ENCODE measurements at places on chromosomes 2 and 18.

GRCh38 chr18:13218368-13218991 lies at the start of gene LDLRAD4:
Gene LDLRAD4, plus strand, starts transcription at chr18:13218760.
- DNase-seq = no peak

DNA sequence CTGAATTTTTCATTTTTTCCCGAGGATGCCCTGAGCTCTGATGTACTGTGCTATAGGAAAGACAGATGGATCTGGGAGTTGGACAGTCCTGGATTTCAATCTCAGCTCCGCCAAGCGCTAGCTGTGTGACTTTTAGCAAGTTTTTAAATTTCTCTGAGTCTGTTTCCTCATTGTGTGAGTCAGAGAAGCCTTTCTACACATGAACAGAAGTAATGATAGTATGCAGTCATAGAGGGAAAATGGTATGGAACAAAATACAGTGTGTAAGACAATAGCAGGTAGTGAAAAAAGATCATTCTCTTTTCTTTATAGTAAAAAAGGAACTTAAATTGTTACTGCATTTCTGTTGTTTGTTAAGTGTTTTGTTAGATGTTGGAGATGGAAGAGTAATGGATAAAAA lies 52.4 kb upstream of the PPM1B start:
- no peak for DNase-seq

- DNase-seq = no peak
Observed at GRCh38 chr2:214801768-214802397, 7.6 kb downstream of the BARD1 start.

GRCh38 chr2:120291401-120292311 lies 39.0 kb downstream of the RALB start:
- no peak for DNase-seq

- no peak for DNase-seq
Observed at GRCh38 chr18:46276748-46277147, 172.6 kb downstream of the HAUS1 start.

- no peak for DNase-seq
Observed at GRCh38 chr18:77000527-77000926, 132.1 kb downstream of the MBP start.

DNA sequence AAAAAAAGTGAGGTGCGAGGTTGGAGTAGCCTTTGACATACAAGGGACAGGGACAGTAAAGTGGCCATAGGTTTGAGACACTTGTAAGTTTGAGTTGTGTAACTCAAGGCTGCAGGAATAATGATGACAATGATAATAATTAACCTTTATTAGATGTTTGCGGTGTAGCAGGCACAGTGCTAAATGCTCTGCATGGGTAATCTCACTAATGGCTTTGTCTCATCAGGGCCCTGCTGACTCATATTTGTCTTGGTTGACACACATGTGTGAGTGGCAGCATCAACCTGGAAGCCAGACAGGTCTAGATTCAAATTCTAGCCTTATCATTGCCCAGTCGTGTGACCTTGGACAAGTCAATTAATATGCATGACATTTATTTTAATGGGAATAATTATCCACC lies 126.2 kb downstream of the FSHR start:
- no peak for DNase-seq

GRCh38 chr2:142877216-142877838 lies at the start of gene KYNU:
Gene KYNU, plus strand, starts transcription at chr2:142877664. Its CDS starts 7,704 bp downstream, at chr2:142885368.
- DNase-seq = no peak

DNA sequence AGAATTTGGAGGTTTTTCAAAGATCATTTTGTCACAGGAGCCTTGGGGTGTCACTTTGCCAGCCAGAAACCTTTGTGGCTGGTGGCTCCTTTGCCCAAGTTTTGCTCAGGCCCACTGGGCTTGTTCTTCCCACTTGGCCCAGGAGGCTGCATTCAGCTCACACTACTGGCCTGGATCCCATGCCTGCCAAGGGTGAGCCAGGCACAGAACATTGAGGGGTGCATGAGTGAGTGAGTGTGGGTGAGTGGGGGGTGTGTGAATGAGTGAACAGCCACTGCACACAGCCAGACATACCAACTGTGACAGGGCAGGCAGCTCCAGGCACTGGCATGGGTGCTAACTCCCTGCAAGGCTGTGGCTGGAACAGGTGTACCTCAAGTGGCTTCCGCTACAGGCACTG lies 39.6 kb downstream of the FAM171B start:
- DNase-seq = no peak

- no peak for DNase-seq
Observed at GRCh38 chr2:183222751-183223150, 98.5 kb downstream of the NUP35 start.

GRCh38 chr2:174606336-174606735 lies 8.7 kb upstream of the WIPF1 start:
- no peak for DNase-seq

- no peak for DNase-seq
Observed at GRCh38 chr18:63366213-63367052, 573 bp downstream of the KDSR start.

GRCh38 chr2:151669585-151670081 lies 64.6 kb downstream of the NEB start:
- no peak for DNase-seq

- DNase-seq = no peak
Observed at GRCh38 chr2:219475278-219475677, 23.4 kb upstream of the GMPPA start.

DNA sequence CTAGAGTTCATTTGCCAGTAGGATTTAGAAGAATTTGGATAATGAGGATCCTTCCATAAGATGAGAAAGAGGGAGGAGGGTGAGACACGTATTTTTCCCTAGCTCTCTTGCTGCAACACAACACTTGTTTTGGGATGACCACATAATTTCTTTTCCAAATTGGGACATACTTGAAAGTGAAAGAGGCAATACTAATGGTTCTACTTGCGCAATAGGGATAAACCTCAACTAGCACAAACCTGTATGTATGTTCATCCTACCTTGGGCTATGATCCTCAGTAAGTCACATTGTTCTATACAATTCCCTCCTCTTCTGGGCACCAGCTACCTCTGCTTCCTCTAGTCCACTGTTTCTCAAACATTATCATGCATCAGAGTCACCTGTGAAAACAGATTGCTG lies 1208.8 kb upstream of the LRRTM1 start:
- no peak for DNase-seq

DNA sequence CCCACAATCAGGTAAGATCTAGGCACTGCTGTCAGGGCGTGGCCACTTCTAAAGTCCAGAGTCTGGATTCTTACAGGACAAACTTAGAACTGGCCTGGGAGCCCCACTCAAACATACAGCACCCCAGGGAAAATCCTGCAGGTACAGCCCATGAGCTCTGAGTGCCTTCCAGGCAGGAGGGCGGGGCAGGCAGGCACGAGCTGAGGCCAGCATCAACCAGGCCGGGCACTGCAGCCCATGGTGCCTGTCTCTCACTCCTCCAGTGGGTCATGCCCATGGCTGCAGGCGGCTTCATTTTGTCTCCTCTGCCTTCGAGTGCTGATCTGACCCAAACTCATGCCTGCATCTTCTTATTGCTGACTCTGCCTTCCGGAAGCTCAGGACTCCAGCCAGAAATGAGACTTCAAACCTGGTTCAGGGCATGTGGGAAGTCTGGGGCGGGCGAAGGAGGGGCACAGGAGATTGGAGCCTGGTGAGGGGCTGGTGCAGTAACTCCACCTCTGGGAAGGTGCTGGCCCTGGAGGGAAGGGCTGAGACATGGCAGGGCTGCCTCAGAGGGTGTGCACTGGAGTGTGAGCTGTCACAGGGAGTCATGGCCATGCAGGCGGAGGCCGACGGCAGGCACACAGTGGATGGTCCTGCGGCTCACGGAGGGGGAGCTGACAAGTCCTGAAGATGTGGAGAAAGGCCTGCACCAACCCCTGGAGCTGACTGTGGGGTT lies 40.5 kb downstream of the HS6ST1 start:
- DNase-seq = no peak

DNA sequence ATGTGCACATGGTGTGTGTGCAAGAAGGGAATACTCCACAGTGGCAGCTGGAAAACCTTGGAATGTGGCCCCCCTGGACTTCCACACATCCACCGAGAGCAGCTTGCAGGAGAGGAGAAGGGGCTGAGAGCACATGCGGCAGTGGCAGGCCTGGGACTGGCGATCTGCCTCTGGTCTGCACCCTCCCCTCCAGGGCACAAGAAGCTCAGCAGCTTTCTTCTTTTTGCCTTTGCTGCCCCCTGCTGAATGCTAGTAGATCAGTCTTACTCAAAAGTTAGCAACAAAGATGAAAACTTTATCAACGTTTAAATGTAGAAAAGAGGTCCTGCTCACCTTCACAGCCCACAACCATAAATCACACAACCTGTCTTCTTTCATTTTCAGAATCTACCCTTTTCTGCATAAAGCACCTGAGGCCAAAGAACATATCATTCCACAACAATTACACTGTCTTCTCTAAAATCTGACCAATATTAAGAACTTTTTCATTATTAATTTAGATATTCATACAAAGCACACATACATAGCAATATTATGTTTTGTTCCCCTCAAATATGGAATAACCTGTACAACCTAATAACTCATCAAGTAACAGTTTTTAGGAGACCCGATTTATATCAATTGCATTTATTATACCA lies 34.6 kb downstream of the TGFBRAP1 start:
- DNase-seq = peak; percentile 28

- no peak for DNase-seq
Observed at GRCh38 chr2:74864728-74865722, 31.1 kb downstream of the HK2 start.

GRCh38 chr18:58144671-58145285 lies 100.8 kb downstream of the NEDD4L start:
- DNase-seq = no peak

DNA sequence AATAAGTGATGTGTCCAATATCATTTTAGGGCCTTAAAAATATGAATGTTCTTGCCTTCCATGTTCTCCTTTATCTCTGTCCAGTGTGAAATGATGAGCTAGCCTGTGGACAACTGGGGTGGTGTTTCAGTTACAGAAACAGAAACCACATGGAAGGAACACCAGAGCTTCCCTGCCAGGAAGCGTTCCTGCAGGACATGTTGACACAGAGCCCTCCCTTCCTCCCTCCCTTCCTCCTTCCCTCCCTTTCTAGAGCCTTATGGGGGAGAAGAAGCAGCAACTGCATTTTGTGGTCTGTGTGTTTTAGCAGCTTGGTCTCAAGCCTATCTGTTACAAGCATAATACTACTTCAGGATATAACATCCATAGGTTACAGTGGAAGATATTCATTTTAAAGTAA lies 539.7 kb upstream of the NETO1 start:
- no peak for DNase-seq

DNA sequence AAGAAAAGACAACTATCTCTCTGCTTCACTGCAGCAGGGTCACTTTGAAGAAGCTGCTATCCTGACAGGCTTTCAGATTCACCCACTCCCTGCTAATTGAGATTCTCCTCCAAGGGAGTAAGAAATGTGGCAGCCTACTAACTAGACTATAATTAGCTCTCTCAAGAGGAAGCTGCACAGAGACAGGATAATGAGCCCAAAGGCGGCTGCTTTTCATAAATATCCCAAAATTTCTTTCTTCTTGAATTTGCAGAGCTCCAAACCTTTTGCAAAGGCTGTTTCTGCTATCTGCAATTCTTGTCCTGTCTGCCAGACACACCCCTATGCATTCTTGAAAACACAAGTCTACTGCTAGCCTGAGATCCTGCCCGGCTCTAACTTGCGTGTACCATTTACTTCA lies 54.0 kb upstream of the RNU4ATAC start:
- DNase-seq = no peak

DNA sequence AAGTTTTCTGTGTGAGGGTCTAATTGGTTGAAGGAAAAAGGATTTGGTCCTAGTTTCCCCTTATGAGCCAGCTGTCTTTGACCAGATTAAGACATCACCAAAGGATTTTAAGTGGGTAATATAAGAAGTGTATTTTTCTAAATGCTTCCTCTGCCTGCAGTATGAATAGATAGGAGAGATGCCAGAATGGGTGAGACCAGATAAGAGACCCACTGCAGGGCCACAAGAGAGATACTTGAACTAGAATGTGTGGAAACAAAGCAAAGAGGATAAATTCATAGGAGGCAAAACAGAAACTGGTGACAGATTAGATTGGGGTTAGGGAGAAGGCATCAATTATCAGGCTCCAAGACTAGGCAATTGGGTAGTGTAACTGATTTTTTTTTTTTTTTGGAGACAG lies 1.1 kb upstream of the HDHD2 start:
- DNase-seq = no peak

DNA sequence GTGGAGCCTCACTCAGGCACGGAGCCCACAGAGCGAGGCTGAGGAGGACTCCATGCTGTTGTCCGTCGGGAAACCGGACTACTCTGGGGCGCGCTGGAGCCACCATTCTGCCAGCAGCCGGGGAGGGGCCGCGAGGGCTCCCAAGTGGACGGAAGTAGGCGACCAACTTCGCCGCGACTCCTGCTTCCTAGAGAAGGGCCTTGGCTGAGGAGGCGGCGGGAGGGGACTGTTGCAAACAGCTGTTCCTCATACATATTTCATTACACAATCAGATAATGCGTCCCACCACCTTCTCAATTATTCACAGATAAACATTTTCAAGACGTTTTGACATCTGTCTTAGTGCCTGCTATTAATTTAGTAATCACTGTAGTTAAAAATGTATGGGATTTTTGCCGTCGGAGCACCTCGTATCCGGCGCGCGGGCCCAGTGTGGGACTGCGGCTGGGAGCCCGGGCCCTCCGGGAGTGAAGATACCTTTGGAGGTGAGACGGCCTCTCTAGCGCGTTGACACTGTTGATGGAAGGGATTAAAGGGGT lies 11.7 kb upstream of the SIX3 start:
- no peak for DNase-seq

GRCh38 chr2:204896146-204896545 lies 350.9 kb downstream of the PARD3B start:
- no peak for DNase-seq

DNA sequence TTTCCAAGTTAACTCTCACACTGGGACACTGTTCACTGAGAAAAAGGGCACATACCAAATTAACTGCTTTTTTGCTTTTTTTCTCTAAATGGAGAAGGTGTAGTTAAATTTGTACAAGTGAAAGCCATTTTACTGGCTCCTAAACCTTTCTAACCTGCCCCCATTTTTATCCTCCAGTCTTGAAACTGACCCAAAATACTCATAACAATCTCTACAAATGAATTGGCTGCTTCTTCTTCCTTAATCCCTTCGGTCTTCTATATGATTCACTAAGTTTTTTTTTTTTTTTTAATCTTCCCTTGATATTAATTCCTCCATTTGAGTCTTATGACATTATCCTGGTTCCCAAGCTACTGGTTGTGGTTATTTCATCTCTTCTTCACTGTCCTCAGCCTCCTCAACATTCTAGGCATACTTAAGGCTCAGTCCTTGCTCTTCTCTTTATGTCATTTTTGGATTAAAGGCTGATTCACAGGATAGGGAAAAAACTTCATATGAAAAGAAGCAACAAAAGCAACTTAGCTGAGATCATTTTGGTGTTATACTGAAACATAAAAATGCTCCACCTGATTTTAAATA lies 19.8 kb downstream of the ORC2 start:
- DNase-seq = peak; percentile 12

- DNase-seq = no peak
Observed at GRCh38 chr2:236177604-236177966, 9.4 kb upstream of the GBX2 start.

- no peak for DNase-seq
Observed at GRCh38 chr2:240782221-240782885, 37.7 kb downstream of the KIF1A start.
